ENCODE measurements at places on chromosomes 2 and 18. TPM values are rescaled to one million over a fixed set of nuclear protein-coding genes. Genes with fewer than 3 reads are reported as not detected.

TMEM178A gene
- not detected for total RNA-seq

CNGA3 gene
- total RNA-seq: not detected

TFCP2L1 gene
- total RNA-seq: not detected

SPATA3 gene
- not detected for total RNA-seq

FRZB gene
- total RNA-seq: not detected

PROM2 gene
- 0.34 TPM for total RNA-seq

LINC00305 gene
- not detected for total RNA-seq

RIT2 gene
- not detected for total RNA-seq

MAP3K20 gene
- 16.0 TPM for total RNA-seq

TMEM163 gene
- total RNA-seq: 0.23 TPM

PLCD4 gene
- 0.32 TPM for total RNA-seq

SKA1 gene
- total RNA-seq: 46.3 TPM

CPO gene
- total RNA-seq: not detected

NT5DC4 gene
- total RNA-seq: not detected

SMIM21 gene
- total RNA-seq: not detected

LDLRAD4 gene
- 34.3 TPM for total RNA-seq

TMEM169 gene
- 1.2 TPM for total RNA-seq

SCYGR4 gene
- total RNA-seq: not detected

CTAGE1 gene
- total RNA-seq: not detected

MAL gene
- 206 TPM for total RNA-seq

ALLC gene
- total RNA-seq: not detected

HNMT gene
- not detected for total RNA-seq

ANKRD62 gene
- not detected for total RNA-seq

IL36B gene
- total RNA-seq: not detected

CCDC85A gene
- not detected for total RNA-seq

DDX1 gene
- 70.2 TPM for total RNA-seq

UPP2 gene
- not detected for total RNA-seq

TRABD2A gene
- total RNA-seq: 73.2 TPM

TEX44 gene
- not detected for total RNA-seq

SP110 gene
- 135 TPM for total RNA-seq

All from activated CD8-positive, alpha-beta T cell treated with anti-CD3 and anti-CD28 coated beads, Interleukin-2, amount 10 ng/mL, durations not matched to agents 7 days and 5 days (primary cell).